GM12878 (cell line): ENCODE measurements at places on chromosomes 7 and 10. TPM values are rescaled to one million over a fixed set of nuclear protein-coding genes. Genes with fewer than 3 reads are reported as not detected.

- no peak for DNase-seq
Measured at GRCh38 chr10:19930936-19931893, 115.0 kb downstream of the PLXDC2 start.

Gene IL6
- not detected in 2 replicates for total RNA-seq

- DNase-seq = no peak
Measured at GRCh38 chr7:54260941-54261371, 281.2 kb upstream of the VSTM2A start.

- no peak for DNase-seq
Measured at GRCh38 chr10:59688921-59689351, 20.7 kb downstream of the SLC16A9 start.

Gene ASB10
- total RNA-seq = not detected in 2 replicates
